DMS79 (cell line): ENCODE measurements at places on chromosomes 13 and 19.

DNA sequence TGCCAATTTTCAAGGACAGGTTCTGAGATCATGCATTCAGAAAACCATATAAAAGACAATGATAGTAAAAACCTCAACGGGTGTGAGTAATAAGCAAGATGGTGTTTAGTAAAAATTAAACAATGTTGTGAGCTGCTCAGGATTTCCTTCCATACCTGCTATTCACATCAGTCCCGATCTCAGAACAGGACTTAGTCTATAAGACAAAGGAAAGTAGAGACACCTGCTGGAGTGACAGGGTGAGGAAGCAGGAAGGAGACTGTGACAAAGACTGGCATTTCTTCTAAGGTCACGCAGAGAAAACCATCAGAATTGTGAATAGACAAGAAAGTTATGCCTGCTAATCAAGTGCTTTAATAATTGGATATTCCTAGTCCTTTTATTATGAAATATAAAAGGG is 648.0 kb downstream of the DACH1 start:
- no peak for DNase-seq

DNA sequence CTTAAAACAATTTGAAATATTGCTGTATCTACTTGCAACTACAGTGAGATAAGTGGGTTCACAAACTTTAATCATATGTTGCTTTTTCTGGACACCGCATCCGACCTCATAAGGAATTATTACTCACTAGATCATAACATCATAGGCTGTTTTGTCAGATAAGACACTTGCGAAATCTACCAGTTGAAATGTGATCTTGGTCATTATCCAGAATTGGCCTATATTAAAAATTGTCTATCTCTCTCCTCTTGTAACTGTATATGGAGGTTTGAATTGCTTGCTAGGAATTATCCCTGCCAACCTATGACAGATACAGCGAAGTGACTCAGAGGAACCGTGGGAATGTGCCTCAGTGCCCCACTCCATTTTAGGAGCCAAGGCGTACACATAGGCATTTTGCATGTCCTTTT is 117.0 kb upstream of the POSTN start:
- no peak for DNase-seq

GRCh38 chr13:45242070-45242469 is 41.2 kb upstream of the KCTD4 start:
- no peak for DNase-seq

DNA sequence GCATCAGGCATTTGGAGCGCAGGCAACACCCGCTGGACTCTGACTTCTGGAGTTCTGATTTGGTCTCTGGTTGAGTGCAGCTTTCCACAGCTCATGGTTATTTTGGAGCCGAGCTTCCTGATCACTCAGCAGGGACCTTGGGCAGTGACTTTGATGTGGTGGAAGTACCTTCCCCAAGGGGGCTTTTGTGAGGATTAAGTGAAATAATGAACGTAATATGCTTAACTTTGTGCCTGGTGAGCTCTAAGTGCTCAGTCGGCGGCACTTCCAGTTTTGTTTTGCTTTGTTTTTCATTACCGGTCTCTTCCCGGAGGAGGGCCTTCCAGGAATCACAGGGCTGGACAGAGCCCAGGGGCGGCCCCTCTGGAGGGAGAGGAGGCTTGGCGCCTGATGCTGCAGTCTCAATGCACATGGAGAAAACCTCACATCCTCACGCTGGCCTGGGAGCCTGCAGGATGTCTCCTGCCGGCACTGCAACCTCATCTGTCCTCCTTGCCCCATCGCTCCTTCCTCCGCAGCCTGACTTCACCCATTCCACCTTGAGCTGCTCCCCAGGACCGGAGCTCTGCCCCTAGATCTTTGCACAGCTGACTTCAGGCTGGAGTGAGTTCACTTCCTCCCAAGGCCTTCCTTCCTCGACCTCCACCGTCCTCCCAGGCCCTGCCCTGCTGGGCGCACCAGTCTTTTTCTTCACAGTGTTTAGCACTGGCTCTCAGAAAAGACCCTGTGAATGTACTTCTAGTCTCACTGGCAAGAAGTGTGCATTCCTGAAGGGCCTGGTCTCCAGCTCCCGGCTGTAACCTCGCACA is 1.5 kb downstream of the PLEKHF1 start:
- no peak for DNase-seq

DNA sequence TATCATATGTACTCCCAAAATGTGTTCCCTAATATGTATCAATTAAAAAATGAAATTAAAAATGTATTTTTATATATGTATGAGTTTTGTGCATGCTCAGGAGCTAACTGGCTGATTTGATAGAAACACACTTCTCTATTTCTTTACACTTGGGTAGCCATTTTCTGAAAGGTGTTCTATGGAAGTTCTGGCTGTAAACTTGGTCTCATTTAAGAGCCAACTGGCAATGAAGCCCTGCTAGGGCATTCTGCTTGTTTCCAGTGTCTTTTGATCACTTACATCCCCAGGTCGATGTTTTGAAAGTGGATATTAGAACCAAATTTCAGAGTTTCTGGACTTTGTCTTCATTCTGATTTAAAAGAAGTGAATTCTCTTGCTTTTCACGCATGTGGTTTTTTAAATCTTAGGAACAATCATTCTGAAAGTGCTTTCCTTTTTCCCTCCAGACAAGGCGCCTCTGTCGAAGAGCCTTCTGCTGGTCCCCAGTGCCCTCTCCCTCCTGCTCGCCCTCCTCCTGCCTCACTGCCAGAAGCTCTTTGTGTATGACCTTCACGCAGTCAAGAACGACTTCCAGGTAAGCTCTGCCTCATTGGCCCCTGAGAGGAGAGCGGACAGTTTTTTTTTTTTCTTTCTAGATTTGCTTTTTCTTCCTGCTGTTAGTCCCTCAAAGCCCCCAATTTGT is 20.1 kb downstream of the GPR18 start:
- no peak for DNase-seq

- peak; percentile 73 for DNase-seq
These were observed 5.5 kb downstream of the IER2 start for GRCh38 chr19:13155472-13156359.

- DNase-seq: peak; percentile 79
These were observed 9.6 kb downstream of the GIPR start for GRCh38 chr19:45677351-45678230.

- no peak for DNase-seq
These were observed 69.1 kb downstream of the FLT1 start for GRCh38 chr13:28425793-28426192.

DNA sequence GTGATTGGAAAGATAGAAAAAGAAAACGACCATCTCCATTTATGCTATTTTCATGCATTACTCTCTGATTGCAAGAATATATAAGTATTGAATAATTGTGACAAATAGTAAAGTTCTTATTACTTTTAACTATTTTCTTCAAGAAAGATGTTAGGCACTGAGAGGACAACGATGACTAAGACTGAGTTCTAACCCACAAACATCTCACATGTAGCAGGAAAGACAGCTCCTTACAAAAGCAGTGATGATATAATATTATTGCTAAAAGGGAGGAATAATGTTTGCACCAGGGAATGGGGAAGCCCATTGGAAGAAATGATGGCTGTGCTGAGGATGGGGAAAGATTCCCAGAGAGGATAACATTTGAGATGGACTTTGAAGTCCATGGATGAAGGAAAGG is 22.6 kb downstream of the RXFP2 start:
- no peak for DNase-seq

DNA sequence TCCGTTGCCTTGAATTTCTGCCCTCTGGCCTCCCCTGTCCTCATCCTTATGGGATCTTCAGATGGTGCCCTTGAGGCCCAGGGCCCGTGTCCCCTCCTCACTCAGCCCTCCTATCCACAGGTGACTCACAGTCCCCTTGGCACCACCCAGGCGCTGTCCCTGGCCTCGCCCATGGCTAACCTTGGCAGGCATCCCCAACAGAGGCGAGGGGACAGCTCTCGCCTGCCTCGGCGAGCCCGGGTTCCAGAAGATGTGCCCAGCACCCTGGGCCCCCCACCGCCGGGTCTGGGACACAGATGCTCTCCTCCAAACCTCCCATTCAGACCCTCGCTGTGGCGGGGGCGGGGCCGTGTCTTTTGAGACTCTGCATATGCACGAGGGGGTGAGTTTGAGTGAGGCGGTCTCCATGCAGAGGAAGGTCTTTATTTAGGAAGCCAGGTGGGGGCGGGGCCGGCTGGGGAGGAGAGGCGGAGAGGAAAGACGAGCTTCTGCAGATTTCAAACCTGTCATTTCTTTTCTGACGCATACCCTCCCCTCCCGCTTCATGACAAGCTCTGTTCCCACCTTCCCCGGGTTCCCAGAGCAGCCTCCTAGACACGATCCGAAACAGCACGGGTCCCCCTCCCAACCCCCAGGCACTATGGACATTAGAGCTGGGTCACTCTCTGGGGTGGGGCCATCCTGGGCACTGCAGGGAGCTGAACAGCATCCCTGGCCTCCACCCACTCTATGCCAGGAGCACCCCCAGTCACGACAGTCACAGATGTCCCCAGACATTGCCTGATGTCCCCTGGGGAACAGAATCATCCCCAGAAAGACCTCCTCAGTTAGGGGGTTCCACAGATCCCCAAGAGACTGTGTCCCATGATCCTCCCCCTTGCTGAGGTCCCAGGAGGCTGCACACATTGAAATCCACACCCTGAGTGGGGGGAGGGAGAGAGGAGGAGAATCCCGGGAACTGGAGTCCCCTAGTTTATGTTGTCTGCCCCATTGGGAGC is 48.5 kb downstream of the GNG7 start:
- DNase-seq: no peak

- no peak for DNase-seq
These were observed 17.0 kb downstream of the RAB3D start for GRCh38 chr19:11322269-11323024.

DNA sequence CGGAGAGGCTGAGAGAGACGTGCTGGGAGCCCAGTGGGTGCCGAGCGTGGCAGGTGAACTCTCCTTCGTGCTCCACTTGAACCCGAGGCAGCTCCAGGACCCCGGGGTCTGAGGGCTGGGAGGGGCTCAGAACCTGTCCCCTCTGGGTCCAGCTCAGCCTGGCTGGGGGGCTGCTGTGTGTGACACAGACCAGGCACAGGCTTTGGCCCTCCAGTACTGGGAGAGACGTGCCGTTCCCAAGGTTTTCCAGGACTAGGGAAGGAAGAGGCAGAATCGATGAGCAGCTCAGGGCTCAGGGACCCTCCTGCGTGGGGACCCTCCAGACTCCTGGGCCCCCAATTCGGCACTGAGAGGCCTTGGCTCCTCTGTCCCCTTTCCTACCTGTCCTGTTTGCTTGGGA is 2.3 kb downstream of the SIGLEC10 start:
- no peak for DNase-seq

DNA sequence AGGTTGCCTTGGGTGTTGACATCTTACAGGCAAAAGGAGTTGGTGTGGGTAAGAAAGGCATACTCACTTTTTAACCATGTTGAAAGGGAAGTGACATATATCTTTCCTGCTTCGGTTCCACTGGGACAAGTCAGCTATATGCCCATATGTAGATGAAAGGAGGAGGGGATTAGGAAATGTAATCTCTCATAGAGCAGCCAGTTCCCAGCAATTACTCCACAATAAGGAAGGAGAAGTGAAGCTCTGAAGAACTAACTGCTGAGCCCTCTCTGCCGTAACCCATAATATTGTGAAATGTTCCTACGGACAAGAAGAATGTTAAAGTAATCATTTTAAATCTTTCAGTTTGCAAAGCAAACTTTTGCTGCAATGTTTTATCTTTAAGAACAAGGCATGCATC is 82.2 kb downstream of the EDNRB start:
- no peak for DNase-seq

DNA sequence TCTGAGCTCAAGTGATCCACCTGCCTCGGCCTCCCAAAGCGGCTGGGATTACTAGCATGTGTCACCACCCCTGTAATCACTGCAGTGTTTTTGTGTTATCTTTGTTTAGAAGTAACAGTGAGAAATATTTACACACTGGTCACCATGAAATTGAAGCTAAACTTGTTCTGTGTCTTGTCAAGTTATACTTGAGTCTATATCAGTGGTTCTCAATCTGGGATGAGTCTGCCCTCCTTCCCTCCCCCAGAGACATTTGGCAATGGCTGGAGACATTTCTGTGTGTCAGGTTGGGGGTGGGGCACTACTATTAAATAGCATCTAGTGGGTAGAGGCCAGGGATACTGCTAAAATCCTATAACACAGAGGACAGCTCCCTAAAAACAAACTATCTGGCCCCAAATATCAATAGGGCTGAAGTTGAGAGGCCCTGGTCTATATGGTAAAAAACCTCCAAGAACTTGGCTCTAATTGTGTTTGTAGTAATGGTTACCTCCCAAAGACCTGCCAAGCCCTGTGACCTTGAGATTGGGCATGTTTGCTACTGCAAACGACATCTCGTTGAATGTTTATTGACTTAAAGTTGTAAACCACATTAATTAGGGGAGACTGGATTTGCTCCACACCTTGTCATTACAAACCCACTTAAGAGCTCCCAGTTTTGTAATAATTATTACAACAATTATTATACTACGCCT is 6.9 kb downstream of the CTU1 start:
- no peak for DNase-seq
